Skeletal muscle cell (primary cell): ENCODE measurements at places on chromosomes 1 and 21.

- DNase-seq, result no peak
Measured at GRCh38 chr1:16292739-16293138, 55.8 kb upstream of the CPLANE2 start.

GRCh38 chr1:205391386-205391785, 30.5 kb downstream of the LEMD1 start:
- DNase-seq, result no peak

DNA sequence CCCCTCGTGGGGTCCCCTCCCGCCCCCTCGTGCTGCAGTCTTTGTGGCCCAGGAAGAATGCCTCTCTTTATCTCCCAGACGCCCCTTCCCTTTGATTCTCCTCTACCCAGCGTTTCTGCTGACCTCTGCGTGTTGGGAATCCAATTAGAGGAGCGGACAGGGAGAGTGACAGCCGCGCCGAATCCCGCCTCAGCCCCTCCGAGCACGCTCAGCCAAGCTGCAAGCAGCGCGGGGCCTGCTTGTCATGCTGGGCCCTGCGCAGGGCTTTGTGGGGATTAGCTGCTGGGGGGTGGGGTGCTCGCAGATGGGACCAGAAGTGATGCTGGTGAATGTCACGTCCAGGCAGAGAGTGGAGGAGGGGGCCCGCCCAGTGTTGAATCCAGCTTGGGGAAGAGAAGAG, 91.1 kb downstream of the EPHB2 start:
- DNase-seq, result no peak

GRCh38 chr1:906600-907420, 16.9 kb upstream of the SAMD11 start:
- no peak for DNase-seq

GRCh38 chr1:18945401-18945849, 11.1 kb downstream of the IFFO2 start:
- DNase-seq, result peak; percentile 75

- DNase-seq, result no peak
Measured at GRCh38 chr1:53371121-53371666, 43.3 kb upstream of the LRP8 start.

DNA sequence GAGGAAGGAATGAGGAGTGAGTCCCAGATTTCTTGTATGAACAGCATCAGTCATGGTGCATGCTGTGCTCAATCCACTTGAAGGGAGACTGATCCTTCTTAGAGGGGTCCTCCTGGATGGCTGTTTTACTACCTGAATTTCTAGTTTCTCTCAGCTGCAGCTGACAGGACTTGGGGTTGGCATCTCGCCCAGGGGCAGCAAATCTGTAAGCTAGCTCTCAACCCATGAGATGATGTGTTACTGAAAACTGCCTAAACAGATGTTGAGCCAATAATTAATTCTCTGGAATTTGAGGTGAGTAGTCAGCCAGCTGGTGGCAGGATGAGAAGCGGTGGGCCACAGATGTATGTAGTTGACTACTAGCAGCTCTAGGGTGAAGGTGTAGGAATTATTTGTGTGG, 19.6 kb downstream of the BACH1 start:
- DNase-seq, result no peak

DNA sequence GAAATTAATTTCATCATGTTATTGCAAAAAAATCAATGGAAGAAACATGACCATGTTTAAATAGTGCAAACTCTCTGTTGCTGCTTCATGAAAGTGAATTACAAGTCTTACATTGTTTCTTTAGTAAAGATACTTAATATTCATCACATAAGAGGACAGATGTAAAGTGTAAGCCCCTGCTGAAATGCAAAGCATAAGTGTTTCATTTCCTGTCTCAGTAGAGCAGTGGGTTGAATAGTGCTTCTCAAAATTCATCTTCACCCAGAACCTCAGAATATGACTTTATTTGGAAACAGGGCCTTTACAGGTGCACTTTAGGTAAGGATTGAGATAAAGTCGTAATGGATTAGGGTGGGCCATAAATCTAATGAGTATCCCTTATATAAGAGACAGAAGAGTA, 738.4 kb upstream of the RGS18 start:
- no peak for DNase-seq

GRCh38 chr1:234315091-234315541, 58.1 kb upstream of the COA6 start:
- DNase-seq, result peak; percentile 43

GRCh38 chr1:168960595-168960994, 145.9 kb upstream of the ATP1B1 start:
- no peak for DNase-seq

DNA sequence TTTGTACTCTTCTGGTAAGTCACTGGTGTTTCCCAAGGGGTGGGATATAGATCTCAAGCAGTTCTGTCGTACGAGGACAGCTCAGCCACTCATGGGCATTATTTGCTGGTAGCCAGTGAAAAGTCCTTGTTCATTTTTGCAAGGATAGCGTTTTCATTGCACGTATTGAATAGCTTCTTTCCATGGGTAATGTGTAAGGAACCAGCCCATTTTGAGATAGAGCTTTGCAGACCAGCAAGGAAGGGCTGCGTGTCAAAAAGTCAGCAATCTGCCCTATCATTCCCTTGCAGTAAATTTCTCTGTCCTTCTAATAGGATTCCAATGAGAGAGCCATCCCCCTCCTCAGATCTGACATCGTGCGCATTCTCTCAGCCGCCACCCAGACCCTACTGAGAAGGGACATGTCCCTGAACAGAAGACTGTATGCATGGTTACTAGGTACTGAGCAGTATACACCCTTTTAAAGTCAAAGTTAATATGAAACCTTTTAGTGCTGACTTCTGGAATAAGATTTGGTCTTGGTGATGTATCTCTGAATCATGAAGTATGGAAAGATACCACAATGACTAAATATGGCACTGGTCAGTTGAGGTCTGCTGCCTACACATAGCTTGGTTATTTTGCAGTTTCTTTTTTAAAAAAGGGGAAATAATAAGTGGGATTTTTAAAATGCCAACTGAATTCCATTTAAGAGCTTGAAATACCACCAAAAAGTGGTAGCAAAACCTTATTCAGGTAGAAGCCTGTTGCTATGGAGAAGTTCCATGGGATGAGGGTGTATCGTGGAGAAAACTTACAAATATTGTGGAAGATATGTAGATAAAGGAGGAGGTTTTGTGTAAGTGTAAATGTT, 55.3 kb downstream of the DOP1B start:
- DNase-seq, result peak; percentile 62

GRCh38 chr1:108897865-108898720, 21.3 kb downstream of the GPSM2 start:
- no peak for DNase-seq

GRCh38 chr1:61888808-61889207, 146.5 kb downstream of the PATJ start:
- DNase-seq, result no peak

DNA sequence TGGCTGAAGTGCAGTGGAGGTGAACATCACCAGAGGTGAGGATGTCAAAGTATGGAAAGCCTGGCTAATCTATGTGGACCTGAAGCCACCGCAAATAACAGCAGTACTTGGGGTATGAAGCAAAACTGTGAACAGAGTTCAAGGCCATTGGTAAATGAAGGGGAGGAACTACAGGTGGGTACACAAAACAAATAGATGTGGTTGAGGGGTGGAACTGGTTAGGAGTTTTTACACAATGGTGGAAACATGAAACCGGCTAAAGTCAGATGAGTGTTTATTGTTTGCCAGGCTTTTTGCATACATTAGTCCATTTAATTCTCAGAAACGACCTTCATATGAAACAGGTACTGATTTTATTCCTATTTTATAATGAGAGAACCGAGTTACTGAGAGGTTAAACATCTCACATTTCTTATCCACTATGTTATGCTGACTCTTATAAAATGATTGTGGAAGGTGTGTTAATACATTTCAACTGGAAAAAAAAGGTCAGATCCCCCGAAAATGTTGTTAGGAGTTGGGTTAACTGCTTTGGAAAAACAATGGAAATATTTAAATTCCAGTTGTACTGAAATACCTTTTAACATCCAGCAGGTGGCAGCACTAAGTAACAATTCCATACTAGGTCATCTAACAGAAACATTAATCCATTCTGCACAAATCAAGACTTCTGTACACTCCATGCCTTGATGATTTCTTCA, 44.3 kb upstream of the GTF2B start:
- no peak for DNase-seq

DNA sequence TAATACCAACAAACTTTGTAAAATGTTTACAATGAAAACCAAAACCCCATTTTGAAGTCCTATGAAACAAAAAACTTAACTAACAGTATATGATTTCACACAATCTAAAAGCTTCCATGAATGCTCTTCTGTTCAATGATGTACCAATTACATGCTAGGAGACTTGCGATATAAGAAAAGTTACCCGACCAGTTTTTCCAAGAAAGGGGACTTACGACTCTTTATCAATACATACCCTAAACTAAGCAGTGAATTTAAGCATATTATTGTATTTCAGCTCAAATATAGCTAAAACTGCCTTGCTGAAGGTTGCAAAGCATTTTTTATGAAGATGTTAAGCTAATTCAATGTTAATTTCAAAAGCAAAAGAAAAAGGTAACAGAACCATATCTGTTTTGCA, 15.6 kb downstream of the SSX2IP start:
- no peak for DNase-seq

DNA sequence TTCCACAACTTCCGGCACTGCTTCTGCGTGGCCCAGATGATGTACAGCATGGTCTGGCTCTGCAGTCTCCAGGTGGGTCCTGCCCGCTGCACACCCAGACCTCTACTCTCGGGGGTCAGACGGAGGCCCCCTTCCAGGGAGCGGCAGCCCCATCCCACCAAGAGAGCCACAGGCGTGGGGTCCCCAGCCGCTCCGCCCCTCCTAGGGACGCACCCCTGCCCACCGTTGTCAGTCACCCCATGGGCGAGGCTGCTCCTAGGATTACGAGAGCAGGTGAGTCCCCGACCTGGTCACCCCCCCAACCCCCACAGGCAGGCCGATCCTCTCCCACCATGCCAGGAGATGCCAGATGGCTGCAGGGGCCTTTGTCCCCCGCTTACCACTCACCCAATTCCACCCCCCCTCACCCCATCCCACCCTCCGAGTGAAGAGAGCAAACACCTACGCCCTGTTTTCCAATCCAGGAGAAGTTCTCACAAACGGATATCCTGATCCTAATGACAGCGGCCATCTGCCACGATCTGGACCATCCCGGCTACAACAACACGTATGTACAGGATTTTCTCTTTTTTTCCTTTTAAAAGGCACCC, 107.0 kb downstream of the PDE9A start:
- no peak for DNase-seq

DNA sequence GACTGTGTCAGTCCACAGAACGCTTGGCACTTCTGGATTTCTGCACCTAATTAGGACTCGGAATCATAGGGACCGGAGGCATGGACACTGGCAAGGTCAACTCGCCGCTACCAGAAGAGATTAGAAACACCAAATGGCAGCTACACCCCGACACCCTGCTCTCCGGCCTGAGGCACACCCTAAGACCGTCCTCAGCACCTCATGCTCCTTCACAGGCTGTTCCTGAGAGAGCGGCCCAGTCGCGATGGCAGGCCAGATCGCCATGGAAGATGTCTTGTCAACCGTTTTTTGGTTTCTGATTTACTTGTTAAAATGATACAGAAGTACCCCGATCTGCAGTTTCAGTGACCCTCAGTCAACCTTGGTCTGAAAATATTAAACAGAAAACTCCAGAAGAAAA, 46.8 kb downstream of the NPHP4 start:
- DNase-seq, result no peak

- DNase-seq, result no peak
Measured at GRCh38 chr1:47181095-47181954, 8.5 kb downstream of the PDZK1IP1 start.

DNA sequence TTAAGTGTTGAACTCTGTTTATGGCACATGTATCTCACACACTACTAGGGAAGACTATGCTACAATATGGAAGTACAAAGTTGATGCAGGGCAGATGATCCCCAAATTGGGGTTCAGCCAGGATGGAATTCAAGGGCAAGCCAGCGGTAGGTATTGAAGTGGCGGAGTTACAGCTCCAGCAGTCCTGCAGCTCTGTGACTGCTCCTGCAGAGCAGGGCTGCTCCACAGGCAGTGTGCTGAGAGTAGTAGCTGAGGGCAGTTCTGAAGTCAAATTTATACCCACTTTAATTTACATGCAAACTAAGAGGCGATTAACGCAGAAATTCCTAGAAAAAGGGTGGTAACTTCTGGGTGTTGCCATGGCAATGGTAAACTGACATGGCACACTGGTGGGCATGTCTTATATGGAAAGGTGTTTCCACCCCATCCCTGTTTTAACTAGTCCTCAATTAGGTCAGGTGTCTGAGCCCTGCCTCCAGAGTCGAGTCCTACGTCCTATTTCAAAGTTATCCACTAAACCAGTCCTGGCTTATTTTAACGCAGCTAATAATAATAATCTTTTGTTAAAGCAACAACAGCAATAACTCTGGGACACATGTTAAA, 20.6 kb upstream of the CENPF start:
- DNase-seq, result no peak

DNA sequence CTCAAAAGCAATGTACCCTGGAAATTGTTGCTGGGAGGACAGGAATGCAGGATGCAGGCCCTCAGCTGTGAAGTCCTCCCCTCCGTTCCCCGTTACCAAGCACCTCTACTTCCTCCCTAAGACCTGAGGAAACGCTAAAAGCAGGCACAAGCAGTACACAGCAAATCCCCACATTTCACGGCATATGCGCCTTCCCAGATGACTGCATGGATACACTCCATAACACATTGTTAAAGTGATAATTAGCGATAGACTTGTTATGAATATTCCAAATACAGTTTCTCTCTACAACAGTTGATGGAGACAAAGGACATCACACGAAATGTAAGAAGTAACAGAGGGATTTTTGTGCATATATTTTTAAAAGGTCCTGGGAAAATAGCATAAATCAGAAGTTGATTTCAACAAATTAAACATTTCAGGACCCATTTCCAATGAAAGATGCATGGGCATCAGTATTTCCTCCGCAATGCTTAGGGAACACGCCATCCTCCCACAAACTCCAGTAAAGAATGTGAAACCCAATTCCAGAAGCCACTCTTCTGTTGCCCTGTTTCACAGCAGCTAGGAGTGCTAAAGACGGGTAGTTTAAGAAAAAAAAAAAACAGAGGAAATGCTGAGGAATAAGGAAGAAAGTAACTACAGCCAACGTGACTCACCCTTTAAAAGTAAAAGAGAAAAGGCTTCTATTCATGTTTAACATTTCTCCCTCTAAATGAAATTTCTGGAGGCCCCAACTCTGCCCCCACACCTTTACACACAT, 75.5 kb downstream of the HIVEP3 start:
- DNase-seq, result peak; percentile 43

DNA sequence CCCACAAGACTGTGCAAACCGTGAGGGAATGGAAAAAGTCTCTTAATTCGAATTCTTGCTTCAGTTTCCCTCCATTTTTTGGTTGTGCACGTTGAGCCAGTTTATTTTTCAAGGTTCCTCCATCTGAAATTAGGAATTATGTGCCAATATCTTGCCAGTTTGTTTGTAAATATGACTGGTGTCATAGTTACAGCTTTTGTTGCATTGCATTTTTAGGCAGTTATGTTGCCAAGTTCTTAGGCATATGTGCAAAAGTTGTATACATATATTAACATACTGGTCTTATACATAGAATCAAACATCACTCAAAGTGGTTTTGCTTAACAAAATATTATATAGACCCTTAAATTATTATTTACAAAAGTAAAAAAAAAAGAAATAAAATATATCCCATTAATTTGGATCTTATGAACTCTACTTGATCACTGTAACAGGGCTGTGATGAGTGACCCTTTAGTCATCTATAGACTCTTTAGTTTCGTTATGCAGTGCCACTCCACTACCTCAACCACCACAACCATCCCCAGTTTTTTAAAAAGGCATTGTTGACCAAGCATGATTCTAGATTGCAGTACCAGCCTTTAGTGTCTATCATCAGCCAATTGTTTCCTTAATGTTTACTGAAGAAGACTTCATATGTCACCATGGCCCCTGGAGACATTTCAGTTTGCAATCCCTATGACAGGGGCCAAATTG, 20.9 kb upstream of the DYNLT5 start:
- DNase-seq, result no peak
